ENCODE measurements at places on chromosomes 2 and 18. TPM values are rescaled to one million over a fixed set of nuclear protein-coding genes. Genes with fewer than 3 reads are reported as not detected.

BIRC6 gene
- 113 TPM for total RNA-seq

DNA sequence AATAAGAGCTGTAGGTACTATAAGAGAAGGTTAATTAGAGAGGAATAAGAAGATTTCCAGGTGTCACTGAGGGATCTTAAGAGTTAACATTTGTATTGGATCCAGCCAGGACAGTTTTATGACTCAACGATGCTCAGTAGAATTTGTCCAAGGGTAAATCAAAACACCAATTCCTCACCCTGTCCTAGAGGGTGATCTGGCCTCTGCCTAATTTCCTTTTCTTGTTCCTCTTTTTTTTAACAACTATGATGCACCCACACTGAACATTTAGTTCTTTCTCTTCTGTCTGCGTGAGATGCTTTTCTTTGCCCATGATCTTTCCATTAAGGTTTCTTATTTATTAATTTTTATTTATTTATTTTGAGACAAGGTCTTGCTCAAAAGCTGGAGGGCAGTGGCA lies 92.0 kb downstream of the PMS1 start:
- H3K36me3 ChIP-seq = peaks cover 16% of the 10 kb centered on the region
- DNase-seq = no peak
- H3K27me3 ChIP-seq = no peaks in the 10 kb centered on the region
- H3K4me1 ChIP-seq = no peaks in the 10 kb centered on the region
- no peak overlapping the region for H3K27ac ChIP-seq

C18orf32 gene
- 21.5 TPM for total RNA-seq

- no peaks in the 10 kb centered on the region for H3K27me3 ChIP-seq
- no peaks in the 10 kb centered on the region for H3K36me3 ChIP-seq
- no peak overlapping the region for H3K4me3 ChIP-seq
These were observed 40.2 kb downstream of the MYOM1 start for GRCh38 chr18:3179430-3180089.

INPP1 gene
- 27.2 TPM for total RNA-seq

CCDC102B gene
- 0.91 TPM for total RNA-seq

- H3K4me1 ChIP-seq = no peaks in the 10 kb centered on the region
- H3K36me3 ChIP-seq = no peaks in the 10 kb centered on the region
- no peak for DNase-seq
- no peak overlapping the region for H3K4me3 ChIP-seq
- no peaks in the 10 kb centered on the region for H3K27me3 ChIP-seq
These were observed 87.8 kb downstream of the LYPD1 start for GRCh38 chr2:132581991-132582738.

KCTD1 gene
- total RNA-seq = 9.5 TPM

- peaks cover 13% of the 10 kb centered on the region for H3K4me1 ChIP-seq
- peak overlapping the region; percentile 74 for H3K27ac ChIP-seq
- DNase-seq = peak; percentile 7
- no peaks in the 10 kb centered on the region for H3K27me3 ChIP-seq
- peak overlapping the region; percentile 65 for H3K4me3 ChIP-seq
These were observed 849 bp upstream of the VRK2 start for GRCh38 chr2:58045580-58046334.

DNA sequence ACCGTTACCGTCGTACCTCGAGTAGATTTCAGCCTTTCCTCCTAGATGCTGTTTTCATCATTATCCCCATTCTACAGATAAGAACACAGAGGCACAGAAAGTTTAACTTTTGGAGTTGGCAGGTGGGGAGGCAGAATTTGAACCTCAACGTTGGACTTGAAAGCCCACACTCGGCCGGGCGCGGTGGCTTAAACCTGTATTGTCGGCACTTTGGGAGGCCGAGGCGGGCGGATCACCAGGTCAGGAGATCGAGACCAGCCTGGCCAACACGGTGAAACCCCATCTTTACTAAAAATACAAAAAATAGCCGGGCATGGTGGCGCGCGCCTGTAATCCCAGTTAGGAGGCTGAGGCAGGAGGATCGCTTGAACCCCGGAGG lies 11.5 kb downstream of the CATIP start:
- H3K4me1 ChIP-seq = no peaks in the 10 kb centered on the region
- no peaks in the 10 kb centered on the region for H3K27me3 ChIP-seq
- no peak overlapping the region for H3K4me3 ChIP-seq
- H3K27ac ChIP-seq = no peak overlapping the region

Measured in SJCRH30 (cell line).